A549 treated with ZK216348 at 1 μM for 4 hours (cell line): ENCODE measurements at places on chromosomes 6 and 20. TPM values are rescaled to one million over a fixed set of nuclear protein-coding genes. Genes with fewer than 3 reads are reported as not detected.

GJA1 gene
- 47.2 to 79.8 TPM (median 68.1 TPM) in 5 replicates for total RNA-seq

CYP39A1 gene
- 0.08 to 0.13 TPM in 2 of 5 replicates, not detected in the others for total RNA-seq

MEP1A gene
- total RNA-seq: not detected in 5 replicates

CFAP206 gene
- 0.50 to 0.62 TPM (median 0.54 TPM) in 5 replicates for total RNA-seq

SLC17A3 gene
- total RNA-seq: 0.87 to 2.0 TPM (median 1.1 TPM) in 5 replicates

RPS6KA2 gene
- 0.11 to 0.32 TPM (median 0.20 TPM) in 5 replicates for total RNA-seq

SAMD3 gene
- total RNA-seq: not detected in 5 replicates

APOM gene
- total RNA-seq: 2.2 to 3.7 TPM (median 3.5 TPM) in 5 replicates

PCMT1 gene
- total RNA-seq: 83.5 to 91.6 TPM (median 87.4 TPM) in 5 replicates

SPTLC3 gene
- total RNA-seq: not detected in 5 replicates

SLC26A8 gene
- not detected in 5 replicates for total RNA-seq

OPRM1 gene
- total RNA-seq: not detected in 5 replicates

CALHM6 gene
- total RNA-seq: not detected in 5 replicates

HDGFL1 gene
- not detected in 5 replicates for total RNA-seq

TMC2 gene
- total RNA-seq: not detected in 5 replicates

MLIP gene
- not detected in 5 replicates for total RNA-seq

TMEM244 gene
- total RNA-seq: not detected in 5 replicates

ABHD12 gene
- 87.8 to 136 TPM (median 127 TPM) in 5 replicates for total RNA-seq

PHACTR2 gene
- 3.4 to 7.0 TPM (median 4.7 TPM) in 5 replicates for total RNA-seq
